ENCODE measurements at places on chromosomes 7 and 10.

- no peak for DNase-seq
These were observed 622 bp upstream of the P4HA1 start for GRCh38 chr10:73097305-73097670.

DNA sequence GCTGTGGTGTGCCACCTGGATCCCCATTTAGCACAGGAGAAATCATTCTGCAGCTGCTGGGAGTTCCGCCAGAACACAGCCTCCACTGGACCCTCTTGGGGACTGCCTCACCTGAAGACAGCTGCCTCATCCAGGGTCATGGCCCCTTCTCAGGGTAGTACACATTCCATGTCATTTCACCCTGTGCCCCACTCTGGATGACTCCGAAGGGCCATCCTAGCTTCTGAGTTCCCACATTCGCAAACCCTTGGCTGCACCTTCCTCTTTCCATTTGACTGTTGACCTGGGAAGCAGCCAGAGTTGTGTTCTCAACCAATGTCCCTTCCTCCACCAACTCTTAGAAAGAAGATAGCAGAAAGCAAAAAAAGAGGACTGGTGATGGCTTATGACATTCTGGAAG, 125.6 kb upstream of the TBX20 start:
- no peak for DNase-seq

DNA sequence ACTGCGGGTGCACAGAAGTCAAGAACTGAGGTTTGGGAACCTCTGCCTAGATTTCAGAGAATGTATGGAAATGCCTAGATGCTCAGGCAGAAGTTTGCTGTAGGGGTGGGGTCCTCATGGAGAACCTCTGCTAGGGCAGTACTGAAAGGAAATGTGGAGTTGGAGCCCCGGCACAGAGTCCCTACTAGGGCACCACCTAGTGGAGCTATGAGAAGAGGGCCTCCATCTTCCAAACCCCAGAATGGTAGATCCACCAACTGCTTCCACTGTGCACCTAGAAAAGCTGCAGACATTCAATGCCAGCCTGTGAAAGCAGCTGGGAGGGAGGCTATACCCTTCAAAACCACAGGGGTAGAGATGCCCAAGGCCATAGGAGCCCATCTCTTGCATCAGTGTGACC, 1336.0 kb upstream of the CELF2 start:
- no peak for DNase-seq

- DNase-seq: no peak
These were observed 88.0 kb downstream of the CREM start for GRCh38 chr10:35214607-35215020.

DNA sequence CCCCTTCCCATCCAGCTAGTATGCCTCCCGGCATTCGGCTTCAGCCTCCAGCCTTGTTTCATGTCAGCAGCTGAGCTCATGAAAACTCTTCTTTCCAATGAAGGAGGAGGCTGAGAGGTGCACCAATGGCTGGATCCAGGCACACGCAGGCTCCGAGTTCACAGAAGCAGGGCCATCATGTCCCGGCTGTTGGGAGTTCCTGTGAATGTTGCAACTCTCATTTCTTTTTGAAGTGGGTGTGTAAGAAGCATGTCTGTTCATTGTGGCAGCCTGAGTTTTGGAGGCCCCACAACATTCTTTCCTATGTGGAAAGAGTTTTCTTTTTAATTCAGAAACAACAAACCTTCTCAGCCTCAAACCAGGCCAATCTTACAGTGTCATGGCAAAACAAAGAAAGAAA, 89.7 kb downstream of the PTPRE start:
- no peak for DNase-seq

DNA sequence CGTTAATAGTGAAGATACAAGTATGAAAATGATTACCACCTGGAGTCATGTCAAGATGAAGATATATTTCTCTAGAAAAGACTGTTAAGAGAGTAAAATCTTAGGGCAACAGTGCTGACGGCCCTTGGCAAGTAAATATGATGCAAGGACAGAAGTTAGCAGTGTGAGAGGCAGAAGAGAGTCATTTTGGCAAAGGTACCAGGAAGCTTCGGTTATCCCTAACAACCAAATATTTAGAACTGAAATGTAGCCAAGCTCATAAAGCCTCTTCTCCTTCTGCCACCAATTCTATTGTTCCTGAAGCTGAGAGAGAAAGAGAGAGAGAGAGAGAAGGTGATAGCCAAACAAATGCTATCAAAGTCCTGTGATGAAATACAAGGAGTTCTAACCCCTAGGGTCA, 109.6 kb downstream of the MACC1 start:
- no peak for DNase-seq

GRCh38 chr10:60147025-60147424, 240.7 kb upstream of the CCDC6 start:
- DNase-seq: no peak

DNA sequence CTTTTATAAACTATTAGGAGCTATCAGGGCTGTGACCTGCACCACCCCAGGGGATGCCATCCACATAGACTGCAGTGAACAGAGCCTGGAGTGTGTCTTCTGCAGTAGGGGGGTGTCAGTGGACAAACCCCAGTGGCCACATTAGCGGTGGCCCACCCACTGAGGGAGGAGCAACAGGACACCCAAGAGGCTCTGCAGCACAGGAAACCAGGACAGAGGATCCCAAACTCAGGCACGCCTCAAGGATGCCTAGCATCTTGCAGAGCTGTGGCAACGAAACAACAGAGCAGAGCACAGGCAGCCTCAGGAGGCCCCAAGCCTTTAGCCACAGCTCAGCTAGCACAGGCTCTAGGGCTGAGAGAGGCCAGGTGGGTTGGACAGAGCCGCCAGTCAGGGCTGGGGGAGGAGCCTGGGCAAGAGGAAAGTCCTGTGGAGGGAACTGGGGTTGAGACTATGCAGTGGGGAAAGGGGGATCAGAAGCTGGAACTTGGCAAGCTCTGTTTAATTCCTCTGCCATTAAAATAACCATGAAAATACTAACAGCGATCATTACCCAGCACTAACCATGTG, 53.8 kb downstream of the GRID1 start:
- DNase-seq: no peak

- no peak for DNase-seq
These were observed 32.0 kb upstream of the PSAP start for GRCh38 chr10:71882813-71883659.

- DNase-seq: no peak
These were observed 18.8 kb downstream of the ZC3HAV1L start for GRCh38 chr7:139016931-139017511.

DNA sequence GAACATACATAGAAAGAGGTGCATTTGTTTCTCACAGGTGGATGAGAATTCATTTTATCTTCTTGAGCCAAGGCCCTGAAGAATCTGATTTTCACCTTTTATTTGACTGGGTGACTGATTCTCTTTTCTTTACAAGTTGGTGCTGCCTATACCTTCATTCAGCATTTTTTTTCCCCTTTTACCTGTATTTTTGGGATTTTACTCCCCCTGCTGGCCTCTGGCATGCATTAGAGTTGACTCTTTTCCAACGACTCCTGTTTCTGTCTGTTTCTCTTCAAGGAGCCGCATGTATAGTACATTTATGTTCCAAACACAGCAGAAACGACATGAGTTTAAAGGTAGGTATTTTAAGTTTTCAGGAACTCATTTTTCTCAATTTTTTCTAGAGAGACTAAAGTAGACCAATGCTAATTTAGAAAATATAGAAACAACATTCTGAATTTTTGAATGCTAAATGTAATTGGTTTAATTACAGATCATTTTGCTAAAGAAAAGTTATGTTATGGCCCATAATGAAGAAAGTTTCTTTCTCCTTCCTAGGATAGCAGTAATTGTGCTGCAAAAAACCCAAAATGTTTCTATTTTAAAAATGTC, 149.8 kb upstream of the HDAC9 start:
- DNase-seq: no peak

- DNase-seq: no peak
These were observed 38.4 kb upstream of the ZNF438 start for GRCh38 chr10:31070025-31070424.

- DNase-seq: no peak
These were observed 188.0 kb downstream of the PPP1R9A start for GRCh38 chr7:95095259-95095965.

- no peak for DNase-seq
These were observed 282.0 kb upstream of the AKR1E2 start for GRCh38 chr10:4543938-4544533.

DNA sequence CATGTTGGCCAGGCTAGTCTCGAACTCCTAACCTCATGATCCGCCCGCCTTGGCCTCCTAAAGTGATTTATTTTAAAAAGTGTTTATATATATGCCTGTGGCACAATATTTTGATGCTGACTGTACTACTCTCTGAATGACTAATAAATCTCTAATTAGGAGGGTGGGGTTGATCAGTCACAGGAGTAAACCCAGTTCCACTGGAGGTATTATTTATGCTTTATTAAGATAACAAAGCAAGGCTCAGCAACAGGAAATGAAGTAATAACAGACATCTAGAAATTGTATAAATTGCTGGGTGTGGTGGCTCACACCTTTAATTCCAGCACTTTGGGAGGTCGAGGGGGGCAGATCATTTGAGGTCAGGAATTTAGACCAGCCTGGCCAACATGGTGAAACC, 26.0 kb upstream of the MCU start:
- no peak for DNase-seq

DNA sequence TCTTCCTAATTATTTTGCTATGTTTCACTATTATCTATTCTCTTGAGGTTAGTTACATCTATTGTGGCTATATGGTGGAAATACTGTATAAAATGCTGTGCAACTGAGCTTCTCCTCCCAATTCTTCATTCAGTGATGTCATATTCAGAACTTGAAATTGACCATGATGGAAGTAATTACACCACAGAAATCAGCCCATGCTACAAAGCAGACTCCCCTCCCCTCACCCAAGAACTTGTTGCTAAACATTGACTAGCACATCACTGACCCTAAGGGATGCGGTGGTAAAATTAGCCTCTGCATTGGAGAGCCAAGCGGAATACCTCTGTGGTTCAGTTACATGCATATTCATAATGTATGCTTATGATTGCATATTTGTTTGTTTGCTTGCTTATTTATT, 8.8 kb downstream of the CALD1 start:
- no peak for DNase-seq

- DNase-seq: no peak
These were observed at the start of gene TBX20 for GRCh38 chr7:35253710-35254495. Gene TBX20, minus strand, starts transcription at chr7:35254100. Its CDS starts 480 bp downstream, at chr7:35253620.

GRCh38 chr7:112930787-112931186, 140.6 kb upstream of the TMEM168 start:
- no peak for DNase-seq

DNA sequence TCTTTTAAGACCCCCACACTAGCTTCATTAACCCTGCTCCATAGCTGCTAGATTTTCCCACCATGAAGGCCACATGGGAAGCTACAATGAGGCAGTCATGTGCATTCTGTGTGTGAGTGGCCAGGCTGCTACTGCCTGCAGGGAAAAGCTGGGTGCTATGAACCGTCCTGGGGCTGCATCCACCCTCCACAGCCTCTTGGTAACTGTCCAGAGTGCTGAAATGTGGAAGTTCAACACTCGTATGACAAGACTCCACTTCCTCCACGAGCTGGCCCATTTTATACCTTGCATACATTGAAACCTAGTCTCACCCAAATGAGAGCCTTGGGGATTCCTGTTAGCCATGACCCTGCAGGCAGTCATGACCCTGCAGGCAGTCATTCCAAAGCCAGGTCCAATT, 59.4 kb downstream of the CUZD1 start:
- no peak for DNase-seq

DNA sequence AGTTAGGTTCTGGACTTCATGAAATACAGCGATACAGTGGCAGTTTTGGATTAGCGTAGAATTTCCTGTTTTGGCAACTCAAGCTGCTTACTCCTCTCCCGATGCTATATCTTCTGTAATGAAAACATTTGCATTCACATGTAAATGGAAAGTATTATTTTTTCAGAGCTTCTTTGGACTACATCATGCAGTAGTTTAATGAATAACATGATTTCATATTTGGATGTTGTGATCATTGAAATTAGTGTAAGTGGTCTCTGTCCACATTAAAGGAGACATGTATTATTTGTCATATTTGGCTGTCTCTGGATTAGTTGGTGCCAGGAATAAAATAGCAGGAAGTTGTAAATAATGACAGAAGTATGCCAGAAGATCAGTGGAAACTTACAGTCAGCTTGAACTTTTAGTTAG, 331.6 kb downstream of the GFRA1 start:
- DNase-seq: no peak

DNA sequence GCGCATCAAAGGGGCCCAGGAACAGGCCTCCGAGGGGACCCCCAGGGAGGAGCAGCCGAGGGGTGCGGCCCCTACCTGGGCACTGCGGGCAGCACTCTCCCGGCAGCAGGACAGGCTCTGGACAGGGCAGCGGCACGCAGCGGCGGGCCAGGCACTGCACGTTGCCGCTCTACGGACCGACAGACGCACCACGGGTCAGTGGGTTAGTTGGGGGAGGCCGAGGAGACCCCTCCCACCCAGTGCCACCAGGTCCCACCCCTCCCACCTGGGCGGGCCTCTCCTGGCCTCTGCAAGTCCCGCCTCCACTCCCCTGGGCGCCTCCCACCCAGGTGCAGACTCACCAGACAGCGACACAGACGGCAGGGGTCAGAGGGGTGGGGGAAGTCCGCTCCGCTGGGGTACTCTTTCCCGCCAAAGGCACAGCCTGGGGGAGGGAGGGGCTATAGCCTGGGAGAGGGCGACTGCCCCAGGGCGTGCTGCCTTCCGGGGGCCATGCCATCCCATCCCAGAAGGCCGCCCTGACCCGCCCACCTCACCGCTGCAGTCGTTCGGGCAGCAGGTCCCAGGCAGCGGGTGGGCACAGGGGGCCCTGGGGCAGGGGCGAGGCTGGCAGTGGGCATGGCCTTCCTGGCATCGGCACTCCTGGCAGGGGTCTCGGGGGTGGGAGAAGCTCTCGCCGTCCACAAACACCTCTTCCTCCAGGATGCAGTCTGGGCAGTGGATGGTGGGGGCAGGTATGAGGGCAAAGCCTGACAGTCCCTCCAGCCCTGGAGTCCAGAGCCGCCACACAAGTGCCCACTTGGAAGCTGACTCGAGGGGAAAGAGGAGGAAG, 19.2 kb downstream of the KCP start:
- no peak for DNase-seq

GRCh38 chr7:29488203-29488970, 75.2 kb upstream of the PRR15 start:
- no peak for DNase-seq

DNA sequence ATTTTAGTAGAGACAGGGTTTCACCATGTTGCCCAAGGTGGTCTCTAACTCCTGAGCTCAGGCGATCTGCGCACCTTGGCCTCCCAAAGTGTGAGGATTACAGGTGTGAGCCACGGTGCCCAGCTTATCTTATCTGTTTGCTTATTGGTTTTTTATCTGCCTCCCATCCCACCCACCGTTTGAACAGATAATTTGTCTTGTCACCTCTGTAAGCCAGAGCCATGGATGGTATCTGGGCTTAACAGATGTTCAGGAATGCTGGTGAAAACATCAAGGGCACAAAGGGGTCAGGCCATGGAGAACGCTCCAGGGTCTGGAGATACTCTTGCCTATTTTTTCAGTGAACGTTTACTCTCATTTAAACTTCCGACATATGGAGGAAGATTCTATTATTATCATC, 12.0 kb upstream of the NDST2 start:
- no peak for DNase-seq

- no peak for DNase-seq
These were observed 547.8 kb downstream of the SORCS3 start for GRCh38 chr10:105188737-105189462.

- no peak for DNase-seq
These were observed 17.9 kb downstream of the SCIN start for GRCh38 chr7:12588259-12588904.
